Stimulated activated CD8-positive, alpha-beta memory T cell treated with anti-CD3 and anti-CD28 coated beads, Interleukin-15, amount 100 ng/mL, for 4 hours (primary cell): ENCODE measurements at places on chromosomes 5 and 9.

GRCh38 chr9:3502560-3503398, 23.0 kb downstream of the RFX3 start:
- DNase-seq: no peak

- DNase-seq: no peak
Measured at GRCh38 chr9:5440426-5440825, 2.7 kb upstream of the PLGRKT start.

- no peak for DNase-seq
Measured at GRCh38 chr5:8831251-8831650, 714.6 kb downstream of the SEMA5A start.

DNA sequence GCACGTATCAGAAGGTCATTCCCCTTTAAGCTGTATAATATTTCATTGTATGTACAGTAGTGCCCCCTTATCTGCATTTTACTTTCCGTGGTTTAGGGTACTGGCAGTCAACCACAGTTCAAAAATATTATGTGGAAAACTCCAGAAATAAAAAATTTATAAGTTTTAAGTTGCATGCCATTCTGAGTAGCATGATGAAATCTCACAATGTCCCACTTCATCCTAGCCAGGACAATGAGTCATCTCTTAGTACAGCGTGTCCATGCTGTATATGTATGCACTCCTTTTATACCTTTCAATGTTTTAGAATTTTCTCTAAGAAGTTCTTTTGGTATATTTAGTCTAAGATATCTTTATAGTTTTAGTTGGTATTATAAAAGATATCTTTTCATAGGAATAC, 115.0 kb upstream of the HAND1 start:
- DNase-seq: no peak

- no peak for DNase-seq
Measured at GRCh38 chr9:133739408-133740280, 1.5 kb upstream of the SARDH start.

- no peak for DNase-seq
Measured at GRCh38 chr5:151041577-151042268, 21.3 kb downstream of the GPX3 start.

GRCh38 chr9:136738960-136739359, 3.8 kb downstream of the LCN10 start:
- DNase-seq: no peak

GRCh38 chr5:132506094-132506692, 15.6 kb upstream of the IRF1 start:
- DNase-seq: no peak

DNA sequence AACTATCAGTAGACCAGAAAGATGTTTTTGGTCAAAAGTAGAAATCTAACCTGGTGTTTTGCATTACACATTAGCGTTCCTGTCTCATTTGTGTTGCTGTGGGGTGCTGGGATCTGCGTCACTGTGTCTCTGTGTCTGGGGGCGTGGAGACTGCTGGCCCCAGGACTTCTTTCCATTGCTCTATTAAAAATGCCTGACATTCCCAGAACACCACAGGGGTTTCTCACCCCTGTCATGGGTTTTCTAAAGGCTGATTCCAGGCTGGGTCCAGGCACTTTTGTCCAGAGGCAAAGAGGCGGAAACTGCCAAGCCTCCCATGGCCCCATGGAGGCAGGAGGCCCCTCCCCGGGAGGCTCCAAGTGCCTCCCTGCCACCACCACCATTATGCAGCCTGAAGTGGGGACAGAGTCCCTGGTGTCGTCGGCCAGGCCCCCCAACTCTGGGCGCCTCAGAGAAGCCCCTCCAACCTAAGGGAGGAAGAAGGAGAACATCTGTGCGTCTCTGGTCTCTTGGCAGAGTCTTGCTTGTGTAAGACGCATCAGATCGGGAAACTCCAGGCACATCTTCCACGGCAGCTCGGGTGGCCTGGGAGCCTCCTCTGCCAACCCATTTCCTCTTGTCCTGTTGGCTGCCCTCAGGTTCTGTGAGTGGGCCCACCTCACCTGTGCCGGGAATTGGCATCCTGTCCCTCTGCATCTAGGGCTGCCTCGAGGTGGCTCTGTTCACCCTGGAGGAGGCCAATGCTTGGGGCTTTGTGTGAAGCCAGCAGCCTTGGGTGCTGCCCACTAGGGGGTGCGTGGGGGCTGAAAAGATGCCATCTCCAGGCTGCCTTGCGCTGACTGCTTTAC, 13.8 kb upstream of the PLEKHG4B start:
- no peak for DNase-seq

DNA sequence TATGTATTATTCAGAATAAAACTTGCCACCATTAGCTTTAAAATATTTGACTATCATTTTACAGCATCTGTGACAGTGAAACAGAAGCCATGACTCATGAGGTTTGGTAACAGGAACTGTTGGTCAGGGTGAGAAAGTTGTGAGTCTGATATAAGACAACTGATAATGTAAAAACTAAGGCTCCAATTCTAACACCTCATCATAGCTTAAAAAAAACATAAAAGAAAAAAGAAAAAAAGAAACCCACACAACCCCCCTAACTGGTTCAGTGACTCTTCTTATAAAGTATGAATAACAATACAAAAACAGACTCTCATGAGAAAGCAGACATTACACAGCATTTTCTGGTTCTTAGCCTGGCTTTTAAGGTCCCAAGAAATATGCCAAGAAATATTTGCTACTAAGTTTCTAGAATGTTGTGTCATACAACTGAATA, 85.8 kb downstream of the MRPS27 start:
- DNase-seq: peak; percentile 6

DNA sequence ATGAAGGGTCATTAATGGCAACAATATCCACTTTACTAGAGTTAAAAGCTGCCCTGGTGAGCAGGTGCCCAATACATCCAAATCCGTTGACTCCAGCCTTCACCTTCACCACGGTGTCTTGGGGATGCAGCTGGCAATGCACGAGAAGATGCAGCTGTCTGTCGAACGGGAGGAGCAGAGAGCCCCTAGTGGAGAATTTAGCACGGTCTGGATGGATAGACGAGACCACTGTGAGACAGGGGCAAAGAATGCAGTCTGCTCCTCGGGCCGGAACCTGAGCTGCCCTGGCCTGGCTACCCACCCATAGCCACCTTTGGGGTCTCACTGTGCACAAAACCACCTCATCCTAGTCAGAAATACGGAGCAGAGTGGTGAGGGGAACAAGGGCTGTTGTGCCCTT, 35.1 kb downstream of the ADRA1B start:
- DNase-seq: no peak

- no peak for DNase-seq
Measured at GRCh38 chr9:26413611-26414010, 479.0 kb downstream of the CAAP1 start.

DNA sequence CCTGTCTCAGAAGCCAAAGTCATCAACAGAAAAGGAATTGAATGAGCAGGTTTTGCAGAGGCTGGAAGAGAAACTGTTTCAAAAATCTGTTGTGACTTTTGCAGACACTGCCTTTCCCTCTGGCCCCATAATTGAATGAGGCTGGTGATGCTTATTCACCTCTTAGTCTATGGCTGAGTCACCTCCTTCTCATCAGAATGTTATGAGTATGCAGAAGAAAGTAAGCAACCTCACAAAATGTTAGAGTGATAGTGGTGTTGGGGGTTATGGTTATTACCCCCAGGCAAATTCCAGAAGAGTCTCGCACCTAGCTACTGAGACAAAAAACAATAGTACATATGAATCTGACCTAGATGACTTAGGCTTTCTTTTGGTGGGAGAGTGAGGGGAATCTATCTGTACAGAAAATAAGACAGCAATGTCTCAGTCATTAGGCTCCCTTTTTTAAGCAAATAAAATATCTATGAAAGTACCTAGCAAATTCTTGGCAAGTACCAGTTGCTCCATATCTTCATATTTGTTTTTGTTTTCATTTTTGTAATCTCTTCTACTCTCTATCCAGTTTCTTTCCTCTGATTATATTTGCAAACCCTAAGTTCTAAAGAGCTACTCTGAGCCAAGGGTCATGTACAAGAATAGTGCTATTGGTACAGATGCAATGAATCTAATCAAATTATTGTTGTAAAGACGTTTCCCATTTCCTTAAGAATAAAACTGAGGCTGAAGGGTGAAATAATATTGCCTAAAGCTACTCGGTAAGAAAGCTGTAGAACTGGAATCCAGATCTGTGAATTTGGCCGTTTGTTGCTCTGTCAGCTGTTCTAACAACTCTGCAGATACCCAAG, 498.1 kb upstream of the TNC start:
- DNase-seq: no peak

- DNase-seq: no peak
Measured at GRCh38 chr9:23644326-23644725, 181.7 kb downstream of the ELAVL2 start.

DNA sequence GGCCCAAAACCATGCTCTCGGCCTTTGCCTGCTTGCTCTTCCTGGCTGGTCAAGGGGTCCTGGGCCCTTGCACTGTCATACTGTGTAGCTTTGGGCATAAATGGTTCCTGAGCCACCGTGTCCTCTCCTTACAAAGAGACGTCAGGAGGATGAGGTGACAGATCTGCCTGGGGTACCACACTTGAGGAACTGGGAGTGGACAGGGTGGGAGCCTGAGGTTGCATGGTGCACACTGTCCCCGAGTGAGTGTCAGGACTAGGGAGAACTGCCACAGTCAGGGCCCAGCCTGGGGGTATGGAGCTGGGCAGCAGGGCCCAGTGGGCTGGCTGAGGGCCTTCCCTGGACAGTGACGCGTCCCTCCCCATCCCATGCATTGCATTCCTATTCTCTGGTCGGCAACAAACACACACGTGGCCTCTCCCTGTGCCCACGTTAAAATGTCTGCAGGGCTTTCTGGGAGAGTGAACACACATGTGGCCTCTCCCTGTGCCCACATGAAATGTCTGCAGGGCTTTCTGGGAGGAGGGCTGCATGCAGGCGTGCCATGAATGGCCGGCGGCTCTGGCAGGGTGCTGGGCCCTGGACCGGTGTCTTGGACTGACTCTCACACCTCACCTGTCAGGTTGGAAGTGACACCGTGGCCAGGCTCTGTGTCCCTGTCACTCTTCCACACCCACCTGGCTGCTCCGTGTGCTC, 122.1 kb upstream of the COL5A1 start:
- no peak for DNase-seq

- no peak for DNase-seq
Measured at GRCh38 chr5:95669985-95670384, 12.8 kb downstream of the SPATA9 start.

GRCh38 chr9:133132174-133132573, 11.1 kb upstream of the RALGDS start:
- DNase-seq: no peak

DNA sequence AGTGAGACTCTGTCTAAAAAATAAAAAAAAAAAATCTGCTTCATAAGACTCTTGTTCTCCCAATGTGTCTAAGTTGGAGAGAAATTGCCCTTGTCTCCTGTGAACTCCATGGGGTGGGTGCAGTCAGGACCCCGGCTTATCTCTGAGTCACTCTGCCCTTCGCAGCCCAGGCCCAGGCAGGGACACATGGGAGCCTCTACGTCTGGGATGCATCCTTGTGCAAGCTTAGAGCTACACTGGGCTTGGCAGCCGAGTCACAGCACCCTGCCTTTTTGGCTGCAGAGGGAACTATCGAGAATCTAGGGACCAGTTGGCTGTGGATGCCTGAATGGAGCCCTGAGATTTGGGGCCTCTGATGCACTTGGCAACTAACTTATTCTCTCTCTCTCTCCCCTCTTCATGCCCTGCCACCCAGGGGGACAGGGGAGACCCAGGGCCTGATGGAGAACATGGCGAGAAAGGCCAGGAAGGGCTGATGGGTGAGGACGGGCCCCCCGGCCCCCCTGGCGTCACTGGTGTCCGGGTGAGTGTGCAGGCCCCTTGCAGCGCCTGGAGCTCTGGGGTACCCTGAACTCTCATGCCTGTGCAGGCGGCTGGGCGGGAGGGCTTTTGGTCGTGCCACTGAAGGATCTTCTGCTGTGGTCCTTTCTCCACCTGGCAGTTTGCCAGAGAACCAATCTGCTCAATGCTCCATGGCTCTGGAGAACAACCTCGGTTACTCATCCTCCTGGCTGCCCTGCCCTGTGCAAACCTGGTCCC, 47.5 kb upstream of the ORM1 start:
- DNase-seq: no peak

DNA sequence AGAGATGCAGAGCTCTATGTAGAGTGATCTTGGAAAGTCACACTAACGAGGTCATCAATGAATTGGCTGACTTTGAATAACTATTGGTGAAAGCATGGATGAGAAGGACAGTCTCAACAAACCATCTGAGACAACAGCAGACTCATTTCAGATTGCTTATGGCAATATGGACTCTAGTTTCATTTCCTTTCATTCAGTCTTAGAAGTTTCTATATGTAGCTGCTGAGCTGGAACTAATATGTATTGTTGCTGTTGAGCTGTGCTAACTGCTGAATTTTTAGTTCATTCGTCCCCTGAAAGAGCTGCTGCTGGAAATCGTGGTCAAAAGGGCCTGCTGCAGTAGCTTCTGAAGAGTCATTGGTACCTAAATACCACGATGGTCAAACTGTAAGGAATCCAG, 31.3 kb downstream of the TNFSF15 start:
- DNase-seq: no peak

DNA sequence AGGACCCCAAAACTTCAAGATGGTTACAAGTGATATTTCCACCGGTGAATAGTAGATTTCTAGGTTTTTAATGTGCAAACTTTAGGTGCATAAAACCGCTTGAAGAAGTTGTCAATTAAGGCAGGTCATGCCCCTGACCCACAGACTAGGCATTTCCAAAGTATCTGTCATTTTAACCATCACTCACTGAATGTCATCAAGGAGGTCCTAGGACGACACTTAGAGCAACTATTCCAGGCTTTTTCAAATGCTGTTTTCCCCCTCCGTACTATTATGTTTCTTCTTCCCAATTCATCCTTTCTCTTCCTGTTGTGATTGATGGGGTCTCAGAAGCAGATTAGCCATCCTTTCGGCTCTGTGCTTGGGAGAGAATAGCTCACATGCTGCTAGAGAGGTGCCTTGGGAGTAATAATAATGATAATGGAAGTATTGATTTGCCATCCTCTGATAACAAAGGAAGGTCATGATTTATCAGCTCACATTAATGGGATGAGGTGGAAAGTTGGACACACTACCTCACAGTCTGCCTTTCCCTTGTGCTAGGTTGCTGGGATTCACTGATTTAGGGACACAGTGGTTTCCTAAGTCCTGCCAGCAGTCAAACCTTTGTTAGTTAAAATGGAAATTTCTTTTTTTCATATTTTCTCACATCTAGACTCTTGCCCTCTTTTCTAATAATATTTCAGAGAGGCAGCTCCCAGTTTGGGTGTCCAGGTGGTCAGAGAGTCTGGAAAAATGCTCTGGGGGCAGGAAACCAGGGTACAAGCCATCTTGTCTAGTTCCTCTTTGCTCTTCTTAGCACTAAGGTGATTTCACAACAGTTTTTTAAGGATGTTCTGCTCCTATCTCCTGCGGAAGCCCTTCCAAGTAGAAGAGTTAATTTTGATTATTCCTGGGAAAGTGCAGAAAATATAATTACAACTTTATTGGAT, 67.0 kb downstream of the PTTG1 start:
- DNase-seq: no peak

GRCh38 chr9:37327553-37327952, 94.9 kb upstream of the GRHPR start:
- no peak for DNase-seq

GRCh38 chr5:172565455-172565854, 75.6 kb upstream of the NEURL1B start:
- no peak for DNase-seq
